Bladder microvascular endothelial cell (primary cell): ENCODE measurements at places on chromosomes 7 and 10. TPM values are rescaled to one million over a fixed set of nuclear protein-coding genes. Genes with fewer than 3 reads are reported as not detected.

AOAH gene
- 0.57 TPM in 1 of 2 replicates, not detected in the other for total RNA-seq

SLC26A3 gene
- not detected in 2 replicates for total RNA-seq

CUL2 gene
- 19.9 and 37.4 TPM in 2 replicates for total RNA-seq

EN2 gene
- not detected in 2 replicates for total RNA-seq

PKD2L1 gene
- total RNA-seq = not detected in 2 replicates

GPR158 gene
- under 0.01 TPM in 1 of 2 replicates, not detected in the other for total RNA-seq

MPP7 gene
- 0.32 and 10.6 TPM in 2 replicates for total RNA-seq

KCNMA1 gene
- total RNA-seq = under 0.01 and 0.63 TPM in 2 replicates

GRM3 gene
- total RNA-seq = not detected in 2 replicates

SLC13A1 gene
- not detected in 2 replicates for total RNA-seq

COBL gene
- total RNA-seq = 0.06 and 0.32 TPM in 2 replicates

FERD3L gene
- not detected in 2 replicates for total RNA-seq

MCM7 gene
- 98.1 and 113 TPM in 2 replicates for total RNA-seq

CHST3 gene
- 5.5 and 6.1 TPM in 2 replicates for total RNA-seq

KLF14 gene
- total RNA-seq = not detected in 2 replicates

C10orf143 gene
- total RNA-seq = 0.16 and 0.25 TPM in 2 replicates

FEZF1 gene
- total RNA-seq = not detected in 2 replicates

LIPN gene
- total RNA-seq = not detected in 2 replicates

CAV1 gene
- total RNA-seq = 2,402 and 5,692 TPM in 2 replicates

BET1 gene
- 20.6 and 37.4 TPM in 2 replicates for total RNA-seq

CALY gene
- not detected in 2 replicates for total RNA-seq

DIP2C gene
- 2.9 and 10.7 TPM in 2 replicates for total RNA-seq

GIMAP8 gene
- total RNA-seq = 74.8 and 102 TPM in 2 replicates

PILRB gene
- total RNA-seq = 7.3 and 21.3 TPM in 2 replicates

GPR85 gene
- total RNA-seq = 0.13 and 0.97 TPM in 2 replicates

KNDC1 gene
- under 0.01 TPM in 1 of 2 replicates, not detected in the other for total RNA-seq

VIPR2 gene
- total RNA-seq = not detected in 2 replicates

RNF32 gene
- 0.25 and 0.65 TPM in 2 replicates for total RNA-seq

TMEM213 gene
- not detected in 2 replicates for total RNA-seq

SLC26A5 gene
- under 0.01 and 1.3 TPM in 2 replicates for total RNA-seq

ZDHHC6 gene
- 18.9 and 30.8 TPM in 2 replicates for total RNA-seq

NKX6-2 gene
- total RNA-seq = not detected in 2 replicates

KCNH2 gene
- total RNA-seq = 0.06 TPM in 1 of 2 replicates, not detected in the other

RTKN2 gene
- total RNA-seq = 0.16 and 0.25 TPM in 2 replicates

CCZ1 gene
- total RNA-seq = 33.8 and 48.6 TPM in 2 replicates

ARHGEF5 gene
- 0.06 and 0.16 TPM in 2 replicates for total RNA-seq

TMEM229A gene
- total RNA-seq = not detected in 2 replicates

CNTNAP2 gene
- total RNA-seq = 0.97 and 1.3 TPM in 2 replicates

CCDC172 gene
- not detected in 2 replicates for total RNA-seq

OAT gene
- total RNA-seq = 72.7 and 113 TPM in 2 replicates

SCIN gene
- 0.13 and 0.49 TPM in 2 replicates for total RNA-seq

FANK1 gene
- total RNA-seq = 1.3 and 2.3 TPM in 2 replicates

DOCK1 gene
- total RNA-seq = 64.8 and 139 TPM in 2 replicates

NANOS1 gene
- total RNA-seq = 0.16 and 0.25 TPM in 2 replicates

ENKUR gene
- total RNA-seq = 0.06 TPM in 1 of 2 replicates, not detected in the other
